GM23338 (cell line): ENCODE measurements at places on chromosomes 7 and 10. TPM values are rescaled to one million over a fixed set of nuclear protein-coding genes. Genes with fewer than 3 reads are reported as not detected.
A peak's percentile ranks its signal among the peaks of the same experiment; 100 is the strongest.

The ANXA11 gene
- 38.9 and 42.3 TPM in 2 replicates for total RNA-seq

GRCh38 chr7:131045526-131045925, 282.1 kb upstream of the MKLN1 start:
- no peak for DNase-seq

The EPHA1 gene
- total RNA-seq, result 119 and 154 TPM in 2 replicates

GRCh38 chr7:31002256-31002655, 38.5 kb downstream of the GHRHR start:
- no peak for DNase-seq

The AKR1C8 gene
- total RNA-seq, result not detected in 2 replicates

The FAM25G gene
- not detected in 2 replicates for total RNA-seq

The CCZ1B gene
- 43.0 and 60.1 TPM in 2 replicates for total RNA-seq

DNA sequence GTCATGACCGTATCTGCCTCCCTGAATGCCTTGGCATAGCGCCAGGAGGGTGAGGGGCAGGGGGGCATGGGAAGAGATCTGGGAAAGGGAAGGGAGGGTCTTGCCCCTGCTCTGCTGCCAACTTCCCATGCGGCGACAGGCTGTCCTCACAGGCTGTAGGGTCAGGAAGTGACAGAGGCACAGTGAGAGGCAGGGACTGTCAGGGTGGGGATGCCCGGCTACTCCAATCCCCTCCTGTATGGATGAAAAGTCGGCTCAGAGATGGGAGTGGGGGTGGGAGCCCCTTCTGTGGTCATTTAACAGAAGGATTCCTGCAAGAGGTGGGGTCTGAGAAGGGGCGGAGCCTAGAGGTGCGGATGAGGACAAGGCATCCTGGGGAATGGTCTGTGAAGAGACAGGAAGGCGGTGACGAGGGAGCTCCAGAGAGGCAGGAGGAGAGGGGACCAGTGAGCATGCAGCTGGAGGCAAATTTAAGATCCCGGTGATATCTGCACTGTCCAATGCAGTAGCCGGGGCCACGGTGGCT, 20.8 kb upstream of the UNC5B start:
- DNase-seq, result peak; percentile 82

The LHFPL3 gene
- total RNA-seq, result 0.24 and 0.43 TPM in 2 replicates

DNA sequence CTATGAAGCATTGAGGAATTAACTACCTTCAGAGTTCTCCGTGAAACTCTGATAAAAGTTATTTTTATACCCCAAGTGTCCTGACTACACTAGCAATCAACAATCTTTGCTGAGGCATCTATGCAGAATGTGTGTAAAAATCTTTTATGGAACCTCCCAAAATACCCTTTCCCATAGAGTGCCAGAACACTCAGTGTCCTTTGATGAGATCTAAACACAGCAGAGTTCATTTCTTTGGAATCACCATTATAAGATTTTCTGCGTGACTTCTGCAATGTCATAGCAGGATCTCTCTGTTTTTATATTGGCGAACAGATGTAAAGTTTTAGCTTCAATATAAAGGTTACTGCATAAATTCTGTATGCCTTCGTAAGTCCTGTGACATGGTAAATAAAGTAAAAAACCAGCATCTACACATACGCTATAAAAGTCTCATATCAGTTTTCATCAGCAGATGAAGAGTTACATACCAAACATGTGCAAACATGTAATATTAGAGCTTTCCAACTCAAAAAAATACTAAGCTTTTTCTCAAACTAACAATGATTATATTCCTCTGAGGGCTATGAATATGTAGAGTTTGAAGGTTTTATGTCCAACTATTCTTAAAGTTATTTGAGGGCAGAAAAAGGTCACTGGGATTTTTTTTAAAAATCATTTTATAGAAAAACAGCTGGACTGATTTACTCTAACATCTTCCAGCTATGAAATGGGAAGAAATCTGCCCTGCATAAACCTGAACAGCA, 67.2 kb downstream of the SKIDA1 start:
- DNase-seq, result no peak

- no peak for DNase-seq
These were observed 127.8 kb upstream of the CDK6 start for GRCh38 chr7:92964141-92964540.

GRCh38 chr10:112815269-112816032, 134.6 kb upstream of the TCF7L2 start:
- no peak for DNase-seq

The ZNF804B gene
- not detected in 2 replicates for total RNA-seq

The CPVL gene
- total RNA-seq, result 33.3 and 37.8 TPM in 2 replicates

DNA sequence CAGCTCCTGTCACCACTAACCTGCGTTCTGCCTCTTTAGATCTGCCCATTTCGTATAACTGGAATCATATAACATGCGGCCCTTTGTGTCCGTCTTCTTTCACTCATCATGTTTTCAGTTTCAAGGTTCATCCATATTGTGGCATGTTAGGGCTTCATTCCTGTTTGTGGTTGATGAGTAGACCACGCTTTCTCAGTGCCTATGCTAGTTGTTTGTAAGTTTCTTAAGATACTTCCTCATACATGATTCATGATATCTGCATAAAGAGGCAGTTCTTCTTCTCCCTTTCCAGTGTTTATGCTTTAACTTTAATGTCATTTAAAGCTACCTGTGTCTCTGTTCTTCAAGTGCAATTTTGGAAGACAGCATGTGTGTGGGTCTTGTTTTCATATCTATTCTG, 79.5 kb upstream of the FAM20C start:
- DNase-seq, result no peak

DNA sequence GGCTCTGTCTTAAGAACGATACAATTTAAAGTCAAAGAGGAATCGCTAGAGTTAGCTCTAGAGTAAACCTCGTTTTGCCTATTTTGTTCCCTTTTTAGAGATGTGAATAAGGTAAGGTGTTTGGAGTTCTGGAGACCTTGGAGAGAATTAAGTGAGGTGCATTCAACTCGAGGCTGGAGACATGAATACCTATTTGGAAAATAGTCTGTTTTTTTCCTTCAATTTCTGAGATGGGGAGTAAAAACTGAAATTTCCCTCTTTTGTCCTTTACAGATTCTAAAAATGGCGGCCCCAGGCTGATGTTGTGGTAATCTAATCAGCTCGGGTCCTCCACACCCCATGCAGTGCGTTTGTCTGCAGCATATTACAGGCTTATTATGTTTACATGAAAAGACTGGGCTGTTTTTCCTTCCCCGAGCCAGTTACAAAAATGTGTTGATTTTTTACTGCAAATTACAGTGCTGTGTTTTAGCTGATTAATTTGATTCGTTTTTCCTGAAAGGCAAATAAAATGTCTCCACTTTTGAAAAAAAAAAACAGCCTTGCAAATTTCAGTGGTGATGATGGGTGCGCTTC, 1.5 kb downstream of the KMT2E start:
- DNase-seq, result peak; percentile 55

DNA sequence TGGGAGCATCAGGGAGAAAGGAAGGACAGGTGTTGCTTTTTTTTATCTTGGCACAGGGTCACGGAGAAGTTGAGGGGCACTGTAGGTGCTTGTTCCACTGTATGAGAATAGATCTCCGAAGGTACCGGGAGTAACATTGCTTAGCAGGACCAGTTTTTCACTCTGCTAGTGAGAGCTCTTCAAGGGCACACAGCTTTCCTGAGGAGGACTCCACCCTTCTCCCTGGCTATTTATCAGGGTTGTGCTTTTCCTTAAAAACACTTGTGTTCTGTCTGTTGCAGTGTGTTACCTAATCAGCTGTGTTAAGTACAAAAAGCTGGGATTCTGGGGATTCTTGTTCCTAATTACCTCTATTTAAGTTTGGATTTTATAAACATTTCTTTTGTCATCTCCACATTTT, 160.5 kb downstream of the SND1 start:
- DNase-seq, result peak; percentile 17

GRCh38 chr7:46565253-46566096, 644.4 kb upstream of the IGFBP3 start:
- no peak for DNase-seq

The SPDYE6 gene
- total RNA-seq, result not detected in 2 replicates

The MET gene
- 16.3 and 23.1 TPM in 2 replicates for total RNA-seq

The ZDHHC16 gene
- total RNA-seq, result 58.1 and 58.2 TPM in 2 replicates

- DNase-seq, result no peak
These were observed 67.1 kb downstream of the WDFY4 start for GRCh38 chr10:48751730-48752129.

DNA sequence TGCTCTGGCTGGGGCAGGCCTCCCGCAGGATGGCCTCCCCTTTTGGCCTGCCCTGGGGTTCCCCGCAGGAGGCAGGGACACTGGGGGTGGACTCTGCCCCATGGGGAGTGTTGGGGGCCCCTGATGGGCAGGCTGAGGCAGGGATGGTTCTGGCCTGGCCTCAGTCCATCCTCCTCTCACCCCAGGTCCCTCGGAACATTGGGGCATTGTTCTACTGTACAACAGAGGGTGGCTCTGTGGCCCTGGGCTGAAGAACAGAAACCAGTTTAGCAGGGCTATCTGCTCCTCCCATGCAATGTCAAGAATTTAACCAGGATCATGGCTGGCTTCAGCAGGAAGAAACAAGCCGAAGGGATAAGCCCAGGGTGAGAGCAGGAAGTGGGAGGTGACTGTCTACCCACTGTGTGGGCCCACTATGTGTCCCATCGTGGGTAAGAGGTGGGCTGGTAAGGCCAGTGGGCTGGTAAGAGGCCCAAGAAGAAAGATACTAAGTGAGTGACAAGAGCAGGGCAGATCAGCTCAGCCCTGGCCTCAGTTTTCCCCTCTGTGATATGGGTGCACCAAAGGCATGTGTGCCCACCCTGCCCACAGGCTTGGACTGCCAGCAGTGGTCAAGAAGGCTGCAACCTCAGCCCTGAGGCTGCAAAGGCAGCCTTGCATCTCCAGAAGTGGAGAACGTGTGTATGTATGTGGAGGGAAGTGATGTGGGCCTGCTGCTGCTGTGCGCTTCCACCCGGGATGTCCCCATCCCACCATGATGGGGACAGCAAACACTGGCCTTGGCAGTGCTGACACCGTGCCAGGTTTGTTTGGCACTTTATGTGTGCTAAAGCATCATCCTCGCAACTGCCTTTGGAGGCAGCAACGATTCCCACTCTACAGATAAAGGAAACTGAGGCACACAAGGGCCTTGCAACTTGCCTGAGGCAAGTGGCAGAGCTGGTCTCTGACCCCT, 138.9 kb downstream of the SH3PXD2A start:
- DNase-seq, result peak; percentile 35

The BMPER gene
- 0.43 and 1.4 TPM in 2 replicates for total RNA-seq

The GNAT3 gene
- total RNA-seq, result not detected in 2 replicates

DNA sequence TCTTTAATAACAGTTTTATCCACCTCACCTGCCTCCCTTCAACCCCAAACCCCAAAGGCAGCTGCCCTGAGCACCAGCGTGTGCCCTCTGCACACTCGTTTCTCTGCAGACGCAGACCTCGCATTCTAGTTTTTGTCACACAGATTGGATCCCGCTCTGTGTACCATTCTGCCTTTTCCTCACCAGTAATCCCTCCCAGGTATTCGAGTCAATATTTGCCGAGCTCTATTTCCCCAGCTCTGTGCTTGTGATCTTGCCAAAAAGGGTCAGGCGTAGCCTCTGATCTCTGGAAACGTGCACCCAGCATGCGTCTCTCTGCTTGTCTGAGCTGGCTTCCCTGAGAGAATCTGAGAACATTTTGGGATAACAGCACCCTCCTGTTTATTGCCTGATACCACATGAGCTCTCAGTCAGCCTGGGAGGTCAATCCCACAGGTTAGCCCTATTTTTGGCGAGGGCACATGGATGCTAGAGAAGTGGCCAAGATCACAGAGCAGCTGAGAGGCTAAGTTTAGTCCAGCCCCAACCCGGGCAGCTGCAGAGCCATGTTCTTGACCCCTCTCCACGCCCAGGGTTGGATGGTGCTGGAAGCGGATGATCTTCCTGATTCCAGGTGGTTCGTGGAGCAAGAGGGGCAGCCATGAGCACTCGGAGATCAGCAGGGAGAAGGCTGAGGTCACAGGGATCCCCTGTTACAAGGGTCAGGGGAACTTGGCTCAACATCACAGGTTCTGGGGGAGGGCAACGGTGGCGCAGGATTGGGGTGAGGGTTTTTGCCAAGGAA, 29.1 kb downstream of the FOXL3 start:
- DNase-seq, result no peak

The DRGX gene
- not detected in 2 replicates for total RNA-seq

DNA sequence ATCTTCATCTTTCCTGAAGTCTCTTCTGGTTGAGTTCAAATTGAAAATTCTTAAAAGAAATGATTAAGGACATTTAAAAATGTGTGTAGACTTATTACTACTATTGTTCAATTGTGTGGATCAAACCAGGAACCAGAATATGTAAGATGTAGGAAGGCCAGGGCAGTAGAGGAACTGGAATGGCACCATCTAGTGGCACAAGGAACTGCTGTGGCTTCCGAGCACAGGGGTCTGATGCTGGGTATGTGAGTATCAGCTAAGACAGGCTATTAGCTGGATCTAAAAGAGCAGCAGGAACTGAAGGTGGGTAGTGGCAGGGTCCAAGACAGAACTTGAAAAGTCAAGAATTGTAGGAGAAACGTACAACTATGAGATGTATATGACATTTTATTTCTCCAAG, 247.3 kb downstream of the SEMA3A start:
- DNase-seq, result peak; percentile 78

- DNase-seq, result no peak
These were observed 3.2 kb downstream of the MAFK start for GRCh38 chr7:1533547-1534329.

The CD36 gene
- total RNA-seq, result 1.7 and 1.8 TPM in 2 replicates

The HABP2 gene
- total RNA-seq, result not detected in 2 replicates

The PNLIP gene
- not detected in 2 replicates for total RNA-seq

DNA sequence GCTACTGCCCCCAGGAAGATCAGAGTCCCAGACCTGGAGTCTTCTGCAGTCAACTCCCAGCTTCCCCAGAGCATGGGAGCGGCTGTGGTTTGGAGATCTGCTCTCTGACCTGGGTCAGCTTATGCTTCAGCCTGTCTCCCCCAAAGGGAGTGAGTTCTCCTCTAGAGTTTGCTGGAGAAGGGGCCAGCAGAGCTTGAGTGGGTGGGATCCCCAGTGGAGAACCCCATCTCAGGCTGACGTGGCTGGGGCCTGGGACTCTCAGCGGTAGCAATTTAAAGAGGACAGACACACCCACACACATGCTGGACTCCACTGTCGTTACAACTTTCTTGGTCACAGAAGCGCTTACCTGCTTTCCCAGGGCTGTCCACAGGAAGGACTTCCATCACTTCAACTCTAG, 6.3 kb downstream of the UNC5B start:
- DNase-seq, result no peak

GRCh38 chr7:85306115-85306514, 119.3 kb upstream of the SEMA3D start:
- DNase-seq, result no peak

DNA sequence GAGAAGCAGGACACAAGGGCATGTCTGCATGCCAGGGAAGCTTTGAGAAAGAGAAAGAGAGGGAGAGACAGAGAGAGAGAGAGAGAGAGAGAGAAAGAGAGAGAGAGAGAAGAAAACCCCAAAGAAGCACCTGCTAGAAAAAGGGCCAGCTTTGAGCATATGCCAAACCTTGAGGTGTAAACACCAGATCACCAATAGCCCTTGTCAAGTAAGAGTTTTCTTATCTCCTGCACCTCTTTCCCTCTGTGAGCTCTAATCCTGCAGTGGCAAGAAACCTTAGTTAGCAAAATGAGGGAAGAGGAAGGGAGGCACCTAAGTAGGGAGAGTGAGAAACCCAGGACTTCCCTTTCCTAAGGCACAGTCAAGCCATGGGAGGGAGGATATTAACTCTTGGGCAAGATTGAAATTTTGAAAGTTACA, 11.3 kb upstream of the TRDMT1 start:
- DNase-seq, result no peak
